ENCODE measurements at places on chromosomes 7 and 10.

DNA sequence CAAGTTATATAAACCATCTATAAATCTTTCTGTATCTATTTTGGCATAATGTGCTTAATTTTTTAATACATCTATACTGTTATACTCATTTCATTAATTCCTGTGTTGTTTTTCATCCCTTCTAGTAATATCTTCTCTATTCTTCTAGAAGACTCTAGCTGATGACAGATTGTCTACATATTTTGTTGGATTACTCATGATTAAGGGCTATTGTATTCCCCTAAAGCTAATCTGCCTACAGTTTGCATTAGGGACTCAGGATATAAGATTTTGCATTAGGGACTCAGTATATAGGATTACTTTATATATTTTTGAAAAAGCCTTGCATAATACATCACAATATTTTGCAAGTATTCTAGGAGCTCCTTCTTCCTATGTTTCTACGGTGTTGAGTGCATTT, 8.3 kb upstream of the SEMA3A start:
- no peak for DNase-seq

GRCh38 chr10:29030900-29031299, 258.0 kb upstream of the LYZL1 start:
- DNase-seq, result no peak

DNA sequence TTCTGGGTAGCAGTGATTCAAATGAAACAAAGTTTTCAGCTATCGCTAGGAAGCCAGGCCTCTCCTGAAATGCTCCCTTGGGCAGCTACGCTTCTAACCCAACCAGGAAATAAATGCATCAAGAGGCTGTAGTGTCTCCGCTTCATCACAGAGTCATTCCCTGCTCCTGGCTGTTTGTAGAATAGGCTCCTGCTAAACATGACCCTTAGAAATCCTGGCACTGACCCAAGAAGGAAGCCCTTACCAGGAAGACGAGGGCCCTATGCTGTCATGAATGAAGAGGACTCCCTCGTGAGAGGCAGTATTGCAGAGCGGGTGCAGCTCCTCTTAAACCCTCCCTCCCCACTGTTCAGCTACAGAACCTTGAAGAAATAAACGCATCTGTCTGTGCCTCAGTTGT, 48.3 kb downstream of the NOD1 start:
- no peak for DNase-seq

- no peak for DNase-seq
Measured at GRCh38 chr10:71970331-71970730, 6.1 kb downstream of the CHST3 start.

DNA sequence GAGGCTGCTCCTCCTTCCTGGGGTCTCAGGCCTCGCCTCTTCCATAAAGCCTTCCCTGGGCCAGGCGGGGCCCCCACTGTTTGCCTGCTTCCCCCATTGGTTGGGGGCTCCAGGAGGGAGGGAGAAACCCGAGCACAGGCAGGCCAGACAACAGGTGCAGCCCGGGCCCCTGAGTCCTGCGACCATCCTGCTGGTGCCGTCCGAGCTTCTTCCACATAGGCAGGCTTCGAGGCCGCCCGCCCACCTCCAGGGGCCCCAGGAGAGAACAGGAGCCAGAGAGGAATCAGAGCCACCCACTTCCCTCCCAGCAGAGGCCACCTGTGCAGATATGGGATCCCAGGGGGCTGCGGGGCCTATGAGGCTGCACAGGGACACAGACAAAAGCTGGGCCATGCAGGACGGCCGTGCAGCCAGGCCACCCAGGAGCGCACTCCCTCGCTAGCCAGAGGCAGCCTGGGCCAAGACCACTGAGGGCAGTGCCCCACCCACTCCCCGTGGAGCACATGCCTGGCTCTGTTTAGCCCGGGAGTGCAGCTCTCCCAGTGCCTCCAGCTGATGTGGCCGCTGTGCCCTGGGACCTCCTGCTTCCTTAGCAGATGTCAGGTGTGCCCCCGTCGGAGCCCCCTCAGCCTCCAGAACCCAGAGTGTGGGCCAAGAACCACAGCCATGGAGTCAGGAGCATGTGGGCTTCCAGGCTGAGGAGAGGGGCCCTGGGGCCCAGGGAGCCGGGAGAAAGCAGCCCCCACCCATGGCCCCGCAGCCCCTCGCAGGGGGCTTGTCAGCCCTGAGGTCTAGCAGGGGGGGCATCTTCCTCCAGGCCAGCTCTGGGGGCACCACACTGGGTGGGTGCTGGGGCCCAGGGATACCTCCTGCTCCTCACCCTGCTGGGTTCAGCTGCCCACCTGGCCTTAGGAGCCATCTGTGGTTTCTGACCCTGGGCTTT, 59.9 kb upstream of the INPP5A start:
- DNase-seq, result no peak

- no peak for DNase-seq
Measured at GRCh38 chr7:136062625-136063325, 85.6 kb upstream of the MTPN start.

- no peak for DNase-seq
Measured at GRCh38 chr7:2862831-2863361, 18.8 kb upstream of the GNA12 start.

- no peak for DNase-seq
Measured at GRCh38 chr10:80281292-80281691, 8.2 kb downstream of the MAT1A start.

- no peak for DNase-seq
Measured at GRCh38 chr7:120395526-120396019, 122.6 kb downstream of the KCND2 start.

- no peak for DNase-seq
Measured at GRCh38 chr7:36281945-36282717, 107.5 kb upstream of the ANLN start.

GRCh38 chr10:131728286-131729228, 172.3 kb upstream of the PPP2R2D start:
- no peak for DNase-seq

- no peak for DNase-seq
Measured at GRCh38 chr10:99276848-99277486, 41.3 kb upstream of the HPSE2 start.

- DNase-seq, result no peak
Measured at GRCh38 chr10:121690152-121690848, 92.1 kb upstream of the FGFR2 start.

DNA sequence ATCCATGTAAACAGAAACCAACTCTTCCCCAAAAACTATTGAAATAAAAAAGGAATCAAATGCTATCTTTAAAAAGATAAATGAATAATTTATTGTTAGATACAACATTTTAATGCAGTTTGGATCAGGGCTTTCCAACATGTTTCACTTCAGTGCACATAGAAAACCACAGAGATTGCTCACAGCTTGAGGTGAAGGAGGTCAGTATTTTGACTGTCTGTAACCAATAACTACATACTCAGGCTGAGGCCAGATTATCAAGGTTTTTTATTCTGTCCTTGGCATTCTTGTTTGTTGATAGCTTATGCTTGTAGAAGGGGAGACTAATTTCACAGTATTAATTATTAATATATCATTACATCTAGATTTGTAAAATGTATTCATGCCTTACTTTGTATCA, 195.5 kb downstream of the PRKG1 start:
- DNase-seq, result no peak

DNA sequence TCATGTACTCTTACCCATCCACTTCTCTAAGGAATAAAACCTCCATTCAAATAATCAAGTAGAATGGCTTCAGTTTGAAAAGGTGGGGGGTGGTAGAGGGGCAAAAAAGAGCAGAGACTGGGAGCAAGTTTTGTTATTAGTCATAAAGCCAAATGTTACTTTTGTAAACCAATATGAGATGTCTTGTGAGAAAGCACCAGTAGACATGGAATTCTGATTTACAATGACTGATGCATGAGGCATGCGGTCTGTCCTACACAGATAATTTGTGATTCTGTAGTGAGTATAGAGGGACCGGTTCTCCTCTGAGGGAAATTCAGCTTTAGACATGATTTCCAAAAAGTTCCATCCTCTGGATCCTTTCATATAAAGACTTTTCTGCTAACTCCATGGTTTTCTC, 12.9 kb upstream of the ABCA13 start:
- DNase-seq, result no peak

GRCh38 chr7:85068799-85069198, 118.1 kb downstream of the SEMA3D start:
- DNase-seq, result no peak

GRCh38 chr10:30816820-30817171, 187.2 kb upstream of the LYZL2 start:
- no peak for DNase-seq

GRCh38 chr10:133072720-133073390, 14.9 kb upstream of the ADGRA1 start:
- DNase-seq, result no peak

- DNase-seq, result no peak
Measured at GRCh38 chr10:31961277-31962074, 32.8 kb upstream of the ARHGAP12 start.

- DNase-seq, result no peak
Measured at GRCh38 chr10:72061491-72061890, 26.9 kb downstream of the SPOCK2 start.

DNA sequence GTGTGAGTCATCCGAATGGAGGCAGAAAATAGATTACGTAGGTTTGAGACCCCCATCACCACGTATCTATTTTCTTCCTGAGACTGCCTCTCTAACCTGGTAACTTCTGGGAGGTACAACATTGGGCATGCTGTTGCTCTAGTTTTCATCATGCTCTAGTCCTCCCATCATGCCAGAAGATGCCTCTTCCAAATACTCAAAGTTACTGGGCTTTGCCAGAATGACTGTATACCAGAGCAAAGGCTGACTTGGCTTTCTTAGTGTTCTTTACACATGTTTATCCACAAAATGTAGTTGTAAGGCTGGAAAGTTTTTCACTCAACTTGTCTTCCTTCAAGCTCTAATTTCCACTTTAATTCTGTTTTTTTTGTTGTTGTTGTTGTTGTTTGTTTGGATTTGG, 370.5 kb downstream of the MDFIC start:
- no peak for DNase-seq

DNA sequence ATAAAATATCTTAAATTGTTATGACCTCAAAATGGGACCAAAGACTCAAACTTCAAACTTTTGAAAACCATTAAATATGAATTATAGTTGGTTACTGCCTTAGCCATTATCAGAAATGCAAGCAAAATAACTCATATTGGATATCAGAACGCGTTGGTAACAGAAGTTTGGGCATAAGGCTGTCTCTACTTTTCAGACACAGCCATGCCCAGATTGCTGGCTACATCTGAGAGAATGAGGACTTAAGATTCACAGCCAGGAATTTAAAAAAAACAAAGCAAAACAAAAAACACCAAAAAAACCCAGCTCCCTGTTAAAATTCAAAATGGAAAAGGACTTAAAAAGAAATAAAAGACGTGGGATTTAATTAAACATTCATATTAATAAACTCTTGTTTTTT, 161.6 kb downstream of the JMJD1C start:
- no peak for DNase-seq

DNA sequence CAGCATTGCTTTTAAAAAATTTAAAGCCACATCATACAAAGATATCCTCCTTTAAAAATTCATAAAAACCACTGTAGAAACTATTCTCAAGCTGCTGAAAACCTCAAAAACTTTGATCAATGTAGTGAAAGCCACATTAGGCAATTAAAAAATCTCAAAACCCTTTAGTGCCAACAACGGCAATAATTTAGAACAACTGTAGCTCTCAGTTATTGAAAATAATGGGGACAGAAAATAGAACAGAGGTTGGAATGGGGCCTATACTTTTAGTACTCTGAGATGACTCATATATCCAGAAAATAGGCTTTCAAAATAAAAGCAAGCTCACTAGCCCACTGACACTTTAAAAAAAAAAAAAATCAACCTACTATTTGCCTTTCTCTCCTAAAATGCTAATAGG, 87.5 kb downstream of the GSAP start:
- no peak for DNase-seq

DNA sequence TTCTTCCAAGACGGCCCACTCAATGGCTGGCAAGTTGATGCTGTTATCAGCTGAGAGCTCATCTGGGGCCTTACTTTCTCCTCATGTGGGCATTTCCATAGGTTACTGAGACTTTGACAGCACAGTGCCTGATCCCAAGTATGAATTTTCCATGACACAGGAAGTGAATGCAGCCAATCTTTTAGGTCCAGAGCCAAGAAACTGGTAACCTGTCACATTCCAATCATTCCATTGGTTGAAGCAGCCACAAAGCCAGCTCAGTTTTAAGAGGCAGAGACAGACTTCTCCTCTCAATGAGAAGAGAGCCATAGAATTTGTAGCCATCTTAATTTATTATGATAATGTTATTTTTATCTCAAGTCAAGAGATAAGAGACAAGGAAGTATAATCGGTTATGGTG, 775.5 kb downstream of the CNTNAP2 start:
- DNase-seq, result no peak

DNA sequence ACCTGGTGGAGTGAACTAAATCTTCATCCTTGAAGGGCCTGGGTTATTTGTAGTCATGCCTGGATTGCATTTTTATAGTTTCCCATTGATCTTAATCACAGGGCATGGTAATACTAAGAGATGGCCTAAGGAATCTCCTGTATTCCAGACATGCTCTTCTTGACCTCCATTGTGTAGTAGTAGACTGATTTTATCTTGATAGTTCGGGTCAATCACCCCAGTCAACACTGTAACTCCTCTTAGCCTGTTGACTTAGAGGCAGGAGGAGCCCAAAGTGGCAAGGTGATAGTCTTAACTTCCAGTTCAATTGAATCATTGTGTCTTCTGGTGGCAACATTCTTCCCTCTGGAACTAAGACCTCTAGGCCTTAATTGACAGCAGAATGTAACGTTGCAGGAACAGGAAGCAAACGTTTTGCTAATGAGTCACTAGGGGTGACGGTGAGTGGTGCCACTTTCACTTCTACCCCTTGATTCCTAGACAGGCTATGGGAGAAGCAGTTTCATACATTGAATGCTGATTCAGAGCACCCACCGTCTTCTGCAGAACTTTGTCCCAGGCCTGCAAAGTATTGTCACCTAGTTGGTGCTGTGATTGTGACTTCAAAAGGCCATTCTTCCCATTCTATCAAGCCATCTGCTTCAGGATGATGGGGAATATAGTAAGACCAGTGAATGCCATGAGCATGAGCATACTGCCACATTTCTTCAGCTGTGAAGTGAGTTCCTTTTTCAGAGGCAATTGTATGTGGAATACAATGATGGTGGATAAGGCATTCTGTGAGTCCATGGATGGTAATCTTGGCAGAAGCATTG, 24.0 kb upstream of the PAPSS2 start:
- DNase-seq, result peak; percentile 57

GRCh38 chr7:41503438-41503837, 199.5 kb downstream of the INHBA start:
- no peak for DNase-seq
